ENCODE measurements at places on chromosomes 1 and 21.
A peak's percentile ranks its signal among the peaks of the same experiment; 100 is the strongest.

DNA sequence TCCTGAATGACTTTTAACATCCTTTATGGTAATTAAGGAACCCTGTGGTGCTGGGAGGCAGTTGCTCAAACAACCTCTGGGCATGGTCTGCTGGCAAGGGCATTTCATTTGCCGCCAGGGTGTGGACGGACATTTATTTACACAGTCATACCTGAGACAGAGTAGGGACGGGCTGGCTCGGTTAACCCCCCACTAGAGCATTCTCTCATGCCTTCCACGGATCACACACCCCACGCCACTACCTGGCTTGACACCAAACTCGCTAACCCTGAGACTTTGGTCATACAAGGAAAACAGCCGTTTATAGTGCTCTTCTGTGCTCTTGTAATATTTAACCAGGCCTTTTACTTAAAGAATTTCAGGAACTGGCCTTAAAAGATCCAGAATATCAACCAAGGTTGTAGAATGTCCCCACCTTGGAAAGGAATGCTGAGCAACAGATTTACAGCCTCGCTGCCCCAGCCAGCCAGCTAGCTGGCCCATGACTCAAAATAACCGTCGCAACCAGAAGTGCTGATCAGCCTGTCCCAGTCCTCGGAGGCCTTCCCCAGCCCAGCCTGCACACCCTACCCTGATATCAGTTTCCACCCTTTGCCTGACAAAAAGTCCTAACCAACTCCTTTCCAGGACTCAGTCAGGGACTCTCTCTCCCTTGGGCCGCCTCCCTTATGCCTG, 6.5 kb upstream of the PDXK start:
- no peak for DNase-seq

DNA sequence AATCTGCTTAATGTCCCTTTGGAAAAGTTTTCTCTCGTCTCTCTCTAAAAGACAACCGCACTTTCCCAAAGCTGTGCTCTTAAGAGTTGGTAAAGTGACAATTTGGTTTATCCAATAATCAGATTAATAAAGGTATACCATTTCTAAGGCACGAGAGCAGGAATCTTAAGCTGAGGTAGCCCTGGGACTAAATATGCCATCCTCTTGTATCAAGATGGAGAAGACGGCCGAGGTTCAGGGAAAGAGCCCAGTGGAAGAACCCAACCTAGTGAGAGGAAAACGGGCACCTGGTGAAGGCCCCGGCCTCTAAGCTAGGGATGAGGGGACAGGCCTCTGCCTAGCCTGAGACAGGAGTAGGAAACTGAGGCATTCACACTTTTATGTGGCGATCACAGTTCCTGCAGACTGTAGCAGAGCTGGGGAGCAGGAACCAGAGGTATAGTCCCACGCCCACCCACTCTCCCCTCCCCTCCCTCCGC, 334 bp upstream of the SARS1 start:
- no peak for DNase-seq

DNA sequence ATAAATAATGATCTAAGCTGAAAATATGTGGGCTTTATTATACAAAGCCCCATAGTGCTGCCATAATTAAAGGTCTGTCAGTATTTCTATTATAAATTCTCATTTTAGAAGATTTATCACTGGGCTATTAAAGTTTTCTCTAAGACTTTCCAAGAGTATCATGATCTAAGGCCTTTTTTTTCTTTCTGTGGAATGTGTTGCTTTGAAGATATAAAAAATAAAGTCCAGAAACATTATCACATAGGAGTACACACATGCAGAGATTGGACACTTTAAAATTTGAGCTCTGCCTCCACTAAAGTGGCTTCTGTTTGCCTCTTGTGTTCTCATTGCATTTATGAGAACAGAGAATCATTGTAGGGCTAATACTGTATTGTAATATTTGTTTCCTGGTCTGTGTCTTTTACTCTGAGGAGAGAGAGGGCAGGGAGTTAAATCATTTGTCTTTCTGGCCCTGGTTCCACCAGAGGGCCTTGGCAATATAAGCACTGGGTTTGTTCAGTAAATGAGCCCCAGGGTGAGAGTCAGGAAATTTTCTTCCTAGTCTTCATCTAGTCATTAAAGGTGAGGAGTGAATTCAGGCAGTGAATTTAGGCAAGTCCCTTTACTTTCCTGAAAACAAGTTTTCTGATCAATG, 70.2 kb downstream of the NFIA start:
- no peak for DNase-seq

DNA sequence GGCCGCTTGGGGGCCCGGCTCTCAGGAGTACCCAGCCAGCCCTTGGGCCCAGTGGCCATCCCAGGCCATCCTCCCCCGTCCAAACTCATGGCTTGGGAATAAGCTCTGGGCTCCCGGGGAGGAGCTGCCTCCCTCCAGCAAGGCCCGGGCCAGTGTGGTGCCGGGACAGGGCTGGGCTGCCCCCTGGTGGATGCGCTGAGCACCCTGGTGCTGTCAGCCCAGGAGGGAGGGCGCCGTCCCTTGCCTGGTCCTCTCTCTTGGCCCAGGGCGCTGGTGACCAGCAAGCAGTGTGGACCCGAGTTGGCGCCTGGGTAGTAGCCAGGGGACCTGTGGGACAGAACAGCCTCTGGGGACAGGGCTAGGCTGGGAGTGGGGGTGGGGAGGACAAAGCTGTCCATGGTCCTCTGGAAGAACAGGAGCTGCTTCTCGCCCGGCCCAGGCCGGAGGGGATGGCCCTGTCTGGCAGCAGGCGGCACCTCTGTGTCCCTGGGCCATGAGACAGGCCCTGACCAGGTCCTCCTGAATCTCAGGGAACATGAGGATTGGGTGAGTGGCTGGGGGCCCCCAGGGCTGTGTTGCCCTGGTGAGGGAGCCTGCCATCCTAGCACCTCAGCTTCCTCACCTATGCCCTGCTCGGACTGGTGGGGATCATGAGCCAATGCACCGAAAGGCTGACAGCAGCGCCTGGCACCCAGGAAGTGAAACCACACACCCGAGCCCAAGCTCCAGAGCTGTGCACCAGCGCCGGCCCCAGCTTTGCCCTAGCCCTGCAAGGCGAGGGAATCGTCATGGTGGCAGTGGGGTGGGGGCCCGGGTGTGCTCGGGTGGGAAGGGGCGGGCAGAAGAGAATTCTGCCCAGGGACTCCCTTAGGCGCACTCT, 9.4 kb downstream of the MORN1 start:
- DNase-seq: peak; percentile 70

GRCh38 chr1:85566890-85567289, 13.7 kb upstream of the CCN1 start:
- no peak for DNase-seq

DNA sequence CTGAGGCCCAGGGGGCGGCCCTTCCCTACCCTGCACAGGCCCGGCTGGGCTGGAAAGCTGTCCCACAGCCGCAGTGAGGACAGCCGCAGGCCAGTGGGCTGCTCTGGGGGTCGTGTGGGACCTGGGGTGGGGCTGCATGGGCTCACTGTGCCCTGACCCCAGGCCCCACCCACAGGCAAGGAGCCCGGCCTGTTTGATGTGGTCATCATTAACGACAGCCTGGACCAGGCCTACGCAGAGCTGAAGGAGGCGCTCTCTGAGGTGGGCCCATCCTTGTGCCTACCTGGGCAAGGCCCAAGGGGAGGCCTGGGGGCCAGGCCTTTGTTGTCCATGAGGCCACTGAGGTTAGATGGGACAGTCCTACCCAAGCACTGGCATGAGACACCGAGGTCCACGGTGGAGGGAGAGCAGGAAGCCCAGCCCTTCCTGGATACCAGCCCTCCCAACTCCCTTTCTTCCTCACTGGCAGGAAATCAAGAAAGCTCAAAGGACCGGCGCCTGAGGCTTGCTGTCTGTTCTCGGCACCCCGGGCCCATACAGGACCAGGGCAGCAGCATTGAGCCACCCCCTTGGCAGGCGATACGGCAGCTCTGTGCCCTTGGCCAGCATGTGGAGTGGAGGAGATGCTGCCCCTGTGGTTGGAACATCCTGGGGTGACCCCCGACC, 1.4 kb upstream of the GJC2 start:
- no peak for DNase-seq

GRCh38 chr1:211687462-211688215, 12.2 kb upstream of the NEK2 start:
- DNase-seq: no peak

DNA sequence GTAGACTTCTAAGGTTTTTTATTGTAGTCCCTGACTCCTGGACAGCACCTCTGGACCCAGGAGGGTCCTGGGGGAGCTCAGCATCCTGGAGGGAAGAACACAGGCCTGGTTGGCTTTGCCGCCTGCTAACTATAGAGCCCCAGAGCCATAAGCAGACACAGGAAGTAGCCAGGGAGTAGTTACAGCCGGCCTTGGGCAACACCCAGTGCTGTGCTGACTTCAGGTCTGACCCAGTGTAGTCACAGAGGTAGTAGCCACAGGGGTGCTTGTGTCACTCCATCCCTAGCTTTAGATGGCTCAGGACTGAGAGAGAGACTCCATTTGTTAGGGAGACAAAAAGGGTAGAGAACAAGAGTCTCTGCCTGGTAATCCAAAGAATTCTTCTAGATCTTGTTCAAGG, 21.9 kb downstream of the MCOLN2 start:
- DNase-seq: no peak

DNA sequence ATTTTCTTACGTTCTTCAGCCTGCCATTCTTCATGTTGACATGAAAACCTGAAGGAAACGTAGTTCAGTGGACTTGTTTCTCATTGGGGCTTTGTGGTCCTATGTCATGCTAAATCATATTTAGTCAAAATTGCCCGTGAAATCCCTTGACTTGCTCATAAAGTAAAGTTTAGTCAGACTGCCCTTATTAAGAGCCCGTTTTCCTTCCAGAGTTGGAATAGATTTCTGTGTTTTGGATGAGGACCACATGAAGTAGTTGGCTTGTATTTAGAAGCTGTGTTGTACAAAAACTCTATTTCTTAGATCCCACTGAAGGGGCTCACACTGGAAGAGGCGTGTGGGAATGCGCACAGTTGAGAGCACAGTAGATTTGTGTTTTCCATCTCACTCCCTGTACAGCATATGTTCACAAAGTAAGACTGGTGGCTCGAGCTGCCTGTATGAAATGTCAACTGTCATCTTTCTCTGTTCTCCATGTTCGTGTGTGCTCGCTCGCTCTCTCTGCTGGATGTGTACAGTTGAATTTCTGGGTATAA, 42.4 kb downstream of the CAMTA1 start:
- DNase-seq: no peak

- no peak for DNase-seq
Observed at GRCh38 chr1:165525708-165526107, 18.1 kb upstream of the LRRC52 start.

DNA sequence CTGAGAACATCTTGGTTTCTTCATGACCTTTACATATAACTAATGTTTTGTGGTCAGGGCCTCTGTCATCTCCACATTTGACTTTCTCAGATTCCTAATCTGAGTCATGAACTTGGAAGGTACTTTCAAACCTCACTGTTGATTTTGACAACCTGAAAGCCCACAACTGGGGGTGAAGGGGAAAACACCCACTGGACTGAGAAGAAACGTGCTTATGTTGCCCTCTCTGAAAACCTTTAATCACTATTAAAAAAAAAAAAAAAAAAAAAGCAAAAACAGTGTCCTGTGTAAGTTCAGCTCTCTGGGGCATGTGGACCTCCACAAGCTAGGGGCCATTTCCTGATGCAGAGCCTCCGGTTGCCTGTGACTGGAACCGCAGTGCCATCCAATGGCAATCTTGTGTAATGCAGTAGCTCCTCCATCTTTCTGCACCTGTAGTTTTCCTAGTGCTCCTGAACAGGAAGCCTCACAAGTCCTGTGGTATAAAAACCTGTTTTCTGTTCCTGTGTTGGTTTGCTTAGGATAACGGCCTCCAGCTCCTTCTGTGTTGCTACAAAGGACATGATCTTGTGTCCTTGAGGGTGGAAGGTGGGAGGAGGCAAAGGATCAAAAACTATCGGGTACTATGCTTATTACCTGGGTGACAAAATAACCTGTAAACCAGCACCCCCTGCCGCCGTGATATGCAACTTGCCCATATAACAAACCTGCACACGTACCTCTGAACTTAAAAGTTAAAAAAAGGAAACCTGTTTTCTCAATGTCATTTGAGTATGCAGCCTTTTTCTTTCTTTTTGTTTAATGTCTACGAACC, 124.5 kb downstream of the ZNF648 start:
- peak; percentile 15 for DNase-seq

DNA sequence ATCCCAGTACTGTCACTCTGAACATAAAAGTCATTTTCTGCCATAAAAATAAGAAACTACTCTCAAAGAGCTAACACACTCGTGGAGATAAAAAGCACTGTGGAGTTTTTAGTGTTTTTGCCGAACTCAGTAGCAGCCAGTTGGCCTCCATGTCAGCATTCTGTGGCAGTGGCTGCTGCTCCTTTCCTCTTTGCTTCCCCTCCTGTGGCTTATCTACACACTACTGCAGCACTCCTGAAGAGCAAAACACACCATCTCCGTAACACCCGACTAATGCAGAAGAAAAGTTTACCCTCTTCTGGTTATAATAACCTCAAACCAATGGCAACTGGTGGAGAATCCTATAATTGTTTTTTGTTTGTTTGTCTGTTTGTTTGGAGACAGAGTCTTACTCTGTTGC, 44.9 kb downstream of the RAB3GAP2 start:
- DNase-seq: no peak

DNA sequence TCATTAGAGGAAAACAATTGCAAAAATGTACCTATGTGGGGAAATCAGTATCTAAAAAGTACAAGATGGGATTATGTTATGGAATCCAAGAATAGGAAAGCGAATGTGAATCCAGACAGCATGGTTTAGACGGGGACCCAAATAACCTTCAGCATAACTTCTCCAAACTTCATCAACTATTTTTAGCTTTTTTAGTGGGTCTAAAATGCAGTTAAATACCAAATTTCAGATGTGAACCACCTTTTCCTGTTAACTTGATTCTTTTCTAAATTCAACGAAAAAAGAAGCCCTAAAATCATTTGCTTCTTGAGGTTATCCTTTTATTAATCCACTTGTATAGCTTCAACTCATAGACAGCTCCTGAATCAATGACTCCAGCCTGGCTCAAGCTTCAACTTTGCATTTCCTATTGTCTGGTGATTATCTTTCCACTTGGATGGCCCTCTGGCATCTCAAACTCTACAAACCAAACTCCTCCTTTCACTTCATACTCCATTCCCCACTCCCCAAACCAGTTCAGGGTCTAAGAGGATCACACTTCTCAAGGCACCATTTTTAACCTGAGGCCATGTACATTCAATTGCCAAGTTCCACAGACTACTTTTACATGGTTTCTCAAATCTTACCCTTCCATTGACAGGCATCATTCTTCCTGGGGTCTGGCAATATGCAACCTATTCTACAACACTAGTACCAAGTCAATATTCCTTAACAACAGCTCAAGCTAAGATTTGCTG, 7.4 kb downstream of the ERRFI1 start:
- no peak for DNase-seq
